GM13977 (cell line): ENCODE measurements at places on chromosomes 7 and 10.

GRCh38 chr7:140033036-140033435, 29.7 kb downstream of the PARP12 start:
- no peak for DNase-seq

DNA sequence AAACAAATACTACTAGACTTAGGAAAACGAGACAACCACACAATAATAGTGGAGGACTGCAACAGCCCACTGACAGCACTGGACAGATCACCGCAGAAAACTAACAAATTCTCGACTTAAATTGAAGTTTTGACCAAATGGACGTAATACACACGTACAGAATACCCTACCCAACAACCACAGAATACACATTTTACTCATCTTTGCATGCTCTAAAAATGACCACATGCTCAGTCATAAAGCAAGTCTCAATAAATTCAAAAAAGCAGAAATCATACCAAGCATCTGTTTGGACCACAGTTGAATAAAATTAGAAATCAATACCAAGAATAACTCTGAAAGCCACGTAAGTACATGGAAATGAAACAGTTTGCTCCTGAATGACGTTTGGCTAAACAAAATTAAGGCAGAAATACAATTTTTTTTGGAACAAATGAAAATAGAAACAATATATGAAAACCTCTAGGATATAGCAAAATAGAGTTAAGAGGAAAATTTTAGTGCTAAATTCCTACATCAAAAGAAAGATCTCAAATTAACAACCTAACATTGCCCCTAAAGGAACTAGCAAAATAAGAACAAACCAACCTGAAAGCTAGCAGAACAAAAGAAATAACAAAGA, 30.6 kb downstream of the MAPK8 start:
- peak; percentile 35 for DNase-seq

GRCh38 chr7:17773289-17773626, 167.0 kb downstream of the SNX13 start:
- DNase-seq = no peak

- no peak for DNase-seq
Measured at GRCh38 chr7:79692015-79692414, 238.5 kb upstream of the MAGI2 start.

- no peak for DNase-seq
Measured at GRCh38 chr7:151018421-151019129, 5.7 kb downstream of the ATG9B start.

DNA sequence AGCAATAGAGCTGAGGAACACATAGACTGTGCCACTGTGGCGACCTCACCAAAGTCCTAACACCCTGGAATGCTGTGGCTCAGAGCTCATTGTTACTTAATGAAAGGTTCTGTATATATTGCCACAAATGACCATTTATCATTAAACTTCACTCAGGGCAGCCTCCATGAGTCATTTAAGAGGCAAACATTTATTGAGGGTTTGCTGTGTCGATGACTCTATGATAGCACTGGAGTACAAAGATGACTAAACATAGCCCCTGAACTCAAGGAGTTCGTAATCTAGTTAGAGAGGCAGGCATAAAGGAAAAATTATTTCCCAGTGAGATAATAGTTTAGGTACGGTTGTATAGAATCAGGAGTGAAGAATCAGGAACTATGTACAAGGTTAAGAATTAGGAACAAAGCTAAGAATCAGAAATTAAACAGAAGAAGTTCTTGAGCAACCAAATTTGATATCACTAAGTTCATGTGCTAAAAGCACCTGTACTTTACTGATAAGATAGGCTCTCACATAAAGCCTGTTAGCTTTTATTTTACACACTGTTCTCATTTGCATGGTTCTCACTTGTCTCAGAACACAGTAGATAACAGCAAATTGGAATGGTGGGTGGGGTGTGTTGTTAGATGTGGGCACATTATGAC, 7.9 kb downstream of the ENTPD7 start:
- no peak for DNase-seq

DNA sequence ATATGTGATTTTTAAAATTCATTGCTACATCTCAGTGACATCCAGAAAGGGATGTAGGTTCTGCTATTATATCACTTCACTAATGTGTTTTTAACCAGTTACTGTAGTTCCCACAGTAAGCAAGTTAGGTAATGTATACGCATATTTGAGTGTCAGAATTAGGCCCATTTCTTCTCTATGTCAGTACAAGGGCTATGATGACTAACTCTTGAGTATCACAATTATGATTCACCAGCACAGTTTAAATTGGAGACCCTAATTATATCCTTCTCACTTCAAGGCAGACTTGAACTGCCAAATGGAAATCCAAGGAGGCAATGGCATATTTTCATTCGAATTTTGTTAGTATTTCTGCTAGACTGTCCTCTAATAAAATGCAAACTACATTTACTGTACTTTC, 23.6 kb downstream of the BZW2 start:
- DNase-seq = no peak

DNA sequence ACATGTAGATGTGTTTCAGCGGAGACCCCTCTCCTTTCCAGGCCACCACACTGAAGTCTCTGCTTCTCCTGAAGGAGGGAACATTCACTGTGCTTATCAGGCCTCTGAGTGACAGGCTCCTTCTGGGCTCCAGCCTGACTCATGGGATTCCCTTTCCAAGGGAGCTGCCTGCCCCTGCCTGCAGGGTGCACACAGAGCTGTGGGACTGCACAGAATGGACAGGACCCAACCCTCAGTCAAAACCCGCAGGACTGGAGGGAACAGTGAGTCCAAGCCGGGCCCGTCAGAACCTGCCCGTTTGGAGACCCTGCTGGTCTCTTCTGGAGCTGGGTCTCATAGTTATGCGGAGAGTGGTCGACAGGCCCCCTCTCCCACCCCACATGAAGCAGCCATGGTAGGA, 32.6 kb downstream of the PLAC9 start:
- no peak for DNase-seq

GRCh38 chr7:42315103-42315502, 78.1 kb upstream of the GLI3 start:
- no peak for DNase-seq

- DNase-seq = peak; percentile 50
Measured at GRCh38 chr10:112374724-112375541, 1.0 kb downstream of the ACSL5 start.

DNA sequence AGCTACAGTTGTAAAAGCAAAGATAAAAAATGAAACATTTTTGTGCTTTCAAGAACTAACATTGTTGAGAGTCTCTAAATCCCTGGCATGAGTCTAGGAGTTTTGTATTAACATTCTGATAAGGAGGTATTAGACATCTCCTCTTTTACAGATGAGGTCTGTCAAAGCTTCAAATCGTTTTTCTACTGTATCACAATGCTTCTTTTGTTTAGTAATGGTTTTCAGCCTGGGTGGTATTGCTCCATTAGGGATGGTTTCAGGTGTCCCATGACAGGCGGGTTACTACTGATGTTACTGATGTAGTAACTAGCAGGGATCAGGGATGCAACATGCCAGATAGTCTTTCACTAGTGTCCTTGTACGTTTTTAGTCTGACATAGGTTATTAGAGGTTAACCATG, 27.4 kb downstream of the STAM start:
- no peak for DNase-seq

GRCh38 chr7:115217373-115217772, 295.5 kb downstream of the MDFIC start:
- DNase-seq = peak; percentile 6

GRCh38 chr10:17958049-17958448, 6.3 kb downstream of the SLC39A12 start:
- DNase-seq = no peak

- DNase-seq = no peak
Measured at GRCh38 chr7:114802632-114803031, 119.3 kb upstream of the MDFIC start.

- peak; percentile 22 for DNase-seq
Measured at GRCh38 chr7:118153551-118154177, 30.3 kb upstream of the LSM8 start.

DNA sequence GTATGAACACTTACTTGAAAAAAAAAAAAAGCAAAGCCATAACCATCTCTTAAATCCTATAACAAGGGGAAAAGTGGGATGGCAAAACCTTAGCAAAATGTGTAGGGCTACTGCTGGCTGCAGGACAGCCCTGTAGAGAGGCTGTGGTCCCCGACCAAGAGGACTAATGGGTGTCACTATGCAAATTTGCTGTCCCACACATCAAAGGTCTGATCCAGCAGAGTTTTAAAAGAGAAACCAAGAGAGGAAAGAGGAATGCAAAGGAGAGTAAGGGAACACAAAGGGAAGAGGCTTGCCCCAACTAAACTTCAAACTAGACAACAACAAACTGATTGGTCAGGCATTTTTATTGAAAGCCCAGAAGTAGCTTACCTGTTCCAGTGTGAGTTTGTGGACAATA, 3.1 kb upstream of the ZNRF2 start:
- no peak for DNase-seq

DNA sequence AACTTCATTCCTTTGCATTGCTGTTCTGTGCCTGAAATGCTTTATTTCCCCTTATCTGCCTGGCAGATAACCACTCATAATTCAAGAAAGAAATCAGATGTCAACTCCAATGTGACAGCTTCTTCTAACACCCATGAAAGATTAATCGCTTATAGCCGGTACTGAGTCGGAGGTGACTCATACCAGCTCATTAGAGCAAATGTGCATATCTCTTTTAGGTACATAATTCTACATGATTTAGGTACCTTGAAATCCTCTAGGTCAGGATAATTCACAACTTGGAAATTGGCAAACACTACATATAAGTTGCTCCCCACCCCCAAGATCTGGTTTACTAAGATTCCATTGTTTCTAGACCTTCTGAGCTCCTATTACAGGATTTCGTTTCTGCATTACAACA, 554.4 kb upstream of the SORCS1 start:
- DNase-seq = no peak

DNA sequence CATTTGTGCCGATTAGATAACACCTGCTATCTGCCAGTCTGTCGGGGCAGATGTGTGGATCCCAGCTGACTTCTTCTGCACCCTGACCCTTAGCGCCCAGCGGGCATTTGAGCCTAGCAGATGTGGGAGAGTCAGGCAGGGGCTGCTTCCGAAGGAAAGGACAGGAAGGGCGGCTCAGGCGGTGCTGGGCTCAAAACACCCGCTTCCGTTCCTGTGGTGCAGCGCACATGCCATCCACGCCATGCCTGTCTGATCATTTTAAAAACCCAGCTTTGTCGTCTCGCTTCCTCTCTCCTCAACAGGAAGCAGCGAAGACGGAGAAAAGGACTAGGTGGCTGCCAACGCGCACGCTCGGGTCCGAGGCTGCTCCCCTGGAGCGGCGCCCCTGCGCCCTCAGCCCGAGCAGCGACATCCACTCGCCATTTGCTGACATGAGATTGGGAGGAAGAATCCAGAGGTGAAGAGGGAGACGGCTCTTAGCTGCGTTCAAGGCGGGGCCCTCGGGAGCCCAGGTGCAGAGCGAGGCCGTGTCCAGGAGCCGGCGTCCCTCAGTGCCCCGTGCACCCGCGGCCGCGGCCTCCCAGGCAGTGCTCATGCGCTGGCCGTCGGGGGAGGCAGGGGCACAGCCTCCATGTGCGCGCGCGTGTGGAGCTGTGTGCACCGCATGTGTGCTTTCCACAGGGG, 5.9 kb upstream of the BHLHA15 start:
- no peak for DNase-seq

DNA sequence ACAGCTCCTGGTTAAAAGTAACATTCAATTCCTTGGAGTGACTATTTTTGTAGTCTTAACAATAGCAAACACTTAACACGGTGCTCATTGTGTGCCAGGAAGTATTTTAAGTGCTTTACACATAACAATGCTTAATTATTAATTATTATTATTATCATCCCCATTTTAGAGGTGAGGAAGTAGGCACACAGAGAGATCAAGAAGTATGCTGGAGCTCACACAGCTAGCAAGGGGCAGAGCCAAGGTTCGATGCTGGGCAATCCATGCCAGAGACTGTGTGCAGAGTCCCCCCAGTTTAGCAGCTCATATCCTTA, 48.2 kb upstream of the SMNDC1 start:
- no peak for DNase-seq

DNA sequence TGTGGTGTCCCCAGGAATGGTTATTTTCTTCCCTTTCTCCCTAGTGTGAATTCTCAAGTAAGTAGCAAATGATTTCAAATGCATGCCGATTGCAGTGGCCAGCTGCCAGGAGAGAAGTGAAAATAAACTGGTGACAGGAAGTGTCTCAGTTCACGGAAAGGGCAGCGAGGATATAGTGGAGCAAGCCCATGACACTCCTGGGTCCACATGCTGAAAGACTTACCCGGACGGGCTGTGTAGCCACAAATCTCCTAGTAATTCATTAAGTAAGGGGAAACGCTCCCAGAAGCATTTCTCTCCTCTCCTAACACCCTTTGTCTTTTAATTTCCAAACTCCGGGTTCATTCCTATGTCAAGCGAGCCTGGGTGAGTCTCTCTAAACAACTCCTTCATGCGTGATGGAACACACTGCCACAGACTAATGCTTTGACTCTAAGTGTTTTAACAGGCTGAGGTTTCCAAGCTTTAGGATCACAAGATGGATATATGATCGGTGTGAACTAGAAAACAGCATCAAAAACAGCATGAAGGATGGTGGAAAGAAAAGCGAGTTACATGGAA, 125.6 kb downstream of the CYP26A1 start:
- no peak for DNase-seq

- no peak for DNase-seq
Measured at GRCh38 chr7:154451480-154452457, 399.6 kb downstream of the DPP6 start.

GRCh38 chr7:148972375-148972774, 55.9 kb downstream of the PDIA4 start:
- DNase-seq = no peak

- no peak for DNase-seq
Measured at GRCh38 chr10:60955316-60955715, 11.3 kb upstream of the RHOBTB1 start.

DNA sequence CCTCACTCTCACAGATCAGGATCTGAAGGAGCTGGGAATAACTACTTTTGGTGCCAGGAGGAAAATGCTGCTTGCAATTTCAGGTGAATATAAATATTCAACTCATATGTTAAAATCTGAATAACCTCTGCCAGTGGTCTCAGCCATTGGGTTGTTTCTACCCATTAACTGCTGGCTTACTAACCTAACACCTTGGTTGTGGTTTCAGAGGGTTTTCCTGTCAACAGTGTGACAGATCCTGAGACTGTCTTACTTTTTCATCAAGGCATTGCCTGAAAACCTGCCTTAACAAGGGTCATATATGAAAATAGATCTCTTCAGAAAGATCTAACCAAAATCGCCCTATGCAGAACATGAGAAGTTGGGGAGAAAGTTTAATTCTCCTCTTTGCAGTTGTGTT, 307.7 kb downstream of the BICC1 start:
- no peak for DNase-seq
